ENCODE measurements at places on chromosomes 11 and 22.
A peak's percentile ranks its signal among the peaks of the same experiment; 100 is the strongest.

DNA sequence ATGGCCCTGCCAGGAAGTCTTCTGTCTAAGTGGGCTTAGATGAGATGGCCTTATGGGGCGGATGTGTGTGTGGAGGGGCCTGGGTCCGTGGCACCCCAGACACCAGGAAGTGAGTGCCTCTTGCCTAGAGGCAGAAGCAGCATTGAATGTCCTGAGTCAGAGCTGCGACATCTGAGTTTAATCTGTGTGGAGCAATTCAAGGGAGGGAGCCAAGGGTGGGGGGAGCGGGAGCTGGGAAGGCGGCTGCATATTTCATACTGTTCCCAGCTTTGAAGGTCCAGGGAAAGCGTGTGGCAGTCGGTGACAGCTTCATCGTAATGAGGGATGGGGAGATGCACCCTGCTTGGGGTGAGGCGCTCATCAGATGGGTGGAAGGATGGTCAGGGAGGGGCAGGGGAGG lies 73.5 kb upstream of the THY1 start:
- DNase-seq = no peak

DNA sequence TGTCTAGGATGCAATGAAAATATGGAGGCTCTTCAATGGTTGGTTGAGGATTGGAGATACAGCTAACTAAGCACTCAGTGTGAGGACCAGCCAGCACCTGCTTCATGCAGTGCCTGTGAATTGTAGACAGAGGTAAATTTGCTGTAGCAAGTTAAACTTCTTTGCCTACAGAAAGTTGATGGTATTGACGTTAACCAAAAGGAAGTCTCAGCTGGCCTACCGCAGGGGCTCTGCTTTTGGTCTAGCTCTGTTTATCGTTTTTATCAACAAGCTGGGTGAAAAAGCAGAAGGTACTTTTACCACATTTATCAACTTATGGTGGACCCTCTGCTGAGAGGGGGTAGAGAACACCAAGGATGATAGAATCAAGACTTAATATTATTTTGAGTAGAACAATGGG lies 51.6 kb downstream of the GRAMD1B start:
- no peak for DNase-seq

GRCh38 chr11:34049028-34049427 lies 2.5 kb upstream of the CAPRIN1 start:
- DNase-seq = no peak

DNA sequence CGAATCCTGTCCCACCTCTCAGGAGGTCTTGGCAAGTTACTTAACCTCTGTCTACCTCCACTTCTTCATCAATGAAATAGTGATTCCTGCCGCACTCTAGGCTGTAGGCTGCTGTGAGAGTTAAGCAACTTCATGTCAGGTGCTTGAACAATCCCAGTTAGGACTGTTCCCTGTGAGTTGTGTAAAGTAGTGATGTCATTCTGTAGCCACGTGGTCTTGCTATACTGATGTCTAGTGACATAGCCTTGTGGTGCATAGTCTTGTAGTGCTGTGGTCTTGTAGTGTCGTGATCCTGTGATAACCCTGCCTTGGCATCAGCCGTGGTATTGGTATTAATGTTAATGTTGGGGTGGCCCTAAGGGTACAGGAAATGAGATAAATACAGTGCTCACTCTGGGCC lies 30.3 kb upstream of the PRR5 start:
- no peak for DNase-seq

DNA sequence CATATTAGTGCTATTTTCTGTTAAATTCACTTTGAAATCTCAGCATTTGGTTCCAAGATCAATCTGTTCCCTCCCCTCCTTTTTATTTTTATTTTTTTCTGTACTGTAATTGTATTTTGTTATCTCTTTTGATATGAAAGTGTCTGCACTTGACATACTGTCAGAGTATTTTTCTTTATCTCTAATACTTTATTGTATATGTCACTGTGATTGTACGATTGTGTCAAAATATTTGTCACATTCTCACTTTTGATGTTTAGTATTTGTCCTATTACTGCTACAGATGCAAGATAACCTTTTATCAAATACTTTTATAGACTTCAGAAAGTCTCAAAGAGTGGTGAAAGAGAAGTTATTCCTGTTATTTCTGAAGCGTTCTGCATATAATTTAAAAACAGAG lies 323.5 kb downstream of the JRKL start:
- no peak for DNase-seq

- no peak for DNase-seq
Observed at GRCh38 chr22:49266561-49267519, 560.8 kb downstream of the BRD1 start.

DNA sequence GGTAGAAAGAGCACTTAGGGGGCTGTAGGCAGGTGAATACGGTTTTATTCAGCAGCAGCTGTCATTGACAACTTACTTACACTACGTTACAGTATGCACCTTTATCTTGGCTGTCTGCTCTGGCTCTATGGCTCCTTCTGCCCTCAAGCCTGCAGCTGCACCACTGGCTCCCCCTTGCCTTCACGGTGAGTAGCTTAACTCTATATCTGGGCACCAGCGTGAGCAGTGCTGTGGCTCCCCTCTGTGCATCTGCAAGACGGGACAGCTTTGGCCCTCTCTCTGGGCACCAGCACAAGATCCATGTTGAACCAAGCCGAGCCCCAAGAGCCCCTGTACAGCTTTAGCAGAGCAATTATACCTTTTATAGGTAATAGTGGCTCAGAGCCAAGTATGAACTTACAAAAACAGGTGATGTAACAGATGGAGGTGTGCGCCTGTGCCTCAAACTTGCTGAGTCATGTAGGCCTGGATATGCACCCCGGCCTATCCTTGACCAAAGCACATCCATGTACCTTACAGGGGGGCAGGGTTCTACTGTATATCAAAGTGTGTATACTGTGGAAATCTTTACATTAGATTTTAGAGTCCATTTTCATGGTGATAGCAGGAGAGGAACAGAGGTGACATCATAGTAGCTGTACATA lies 96.9 kb upstream of the CTSC start:
- DNase-seq = no peak

DNA sequence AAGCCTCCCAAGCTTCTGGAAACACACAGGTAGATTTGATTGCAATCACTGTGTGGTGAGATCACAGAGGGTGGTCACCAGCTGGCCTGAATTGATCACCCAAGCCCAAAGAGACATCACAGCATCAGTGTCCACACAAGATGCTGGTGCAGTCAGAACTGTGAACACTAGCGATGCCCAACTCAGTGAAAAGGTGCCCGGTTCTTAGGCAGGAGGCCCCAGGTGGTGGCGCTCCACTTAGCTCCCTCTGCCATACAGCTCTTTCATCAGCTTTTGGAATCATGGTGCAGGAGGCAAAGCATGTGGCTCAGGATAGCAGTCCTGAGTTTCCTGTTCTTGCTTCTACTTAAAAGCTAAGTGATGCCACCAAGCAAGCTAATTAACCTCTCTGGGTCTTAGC lies 11.1 kb downstream of the DGCR2 start:
- DNase-seq = no peak

DNA sequence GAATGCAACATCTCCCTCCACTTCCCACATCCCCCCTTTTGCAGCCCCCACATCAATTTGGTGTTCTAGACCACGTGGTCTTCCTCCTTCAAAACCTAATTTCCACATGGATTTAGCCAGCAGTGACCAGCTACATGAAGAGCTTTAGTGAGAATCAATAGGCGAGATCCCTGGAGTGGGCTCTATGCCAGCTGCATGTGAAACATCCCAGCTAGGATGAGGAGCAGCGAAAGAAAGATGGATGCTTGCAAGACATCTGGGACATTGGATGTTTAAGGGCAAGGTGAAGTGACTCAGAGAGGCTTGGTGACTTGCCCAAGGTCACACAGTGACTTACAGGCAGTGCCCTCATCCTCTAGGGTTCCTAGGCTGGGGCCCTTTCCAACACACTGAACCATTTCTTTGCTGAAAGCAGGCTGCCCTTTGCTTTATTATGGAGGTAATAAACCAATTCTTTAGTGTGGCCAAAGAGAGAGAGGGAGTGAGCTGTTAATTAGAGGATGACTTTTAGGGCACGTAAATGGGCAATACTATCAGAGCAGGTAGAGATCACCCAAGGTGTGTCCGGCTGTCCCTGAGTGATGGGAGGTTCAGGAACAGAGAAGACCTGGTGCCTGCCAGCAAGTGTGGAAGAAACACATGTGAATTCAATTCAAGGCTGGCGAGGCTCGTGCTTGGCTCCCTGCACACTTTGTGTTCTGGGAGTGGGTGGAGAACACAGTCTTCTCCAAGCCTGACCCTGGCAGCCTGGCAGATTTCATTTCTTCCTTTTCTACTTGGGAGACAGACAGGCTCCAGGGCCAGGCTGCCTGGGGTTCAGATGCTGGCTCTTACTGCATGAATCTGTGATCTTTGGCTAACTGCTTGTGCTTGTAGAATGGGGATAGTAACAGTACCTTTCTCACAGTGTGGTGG lies 24.0 kb downstream of the TSPAN18 start:
- no peak for DNase-seq

- no peak for DNase-seq
Observed at GRCh38 chr11:72598466-72598865, 75.8 kb downstream of the PDE2A start.

DNA sequence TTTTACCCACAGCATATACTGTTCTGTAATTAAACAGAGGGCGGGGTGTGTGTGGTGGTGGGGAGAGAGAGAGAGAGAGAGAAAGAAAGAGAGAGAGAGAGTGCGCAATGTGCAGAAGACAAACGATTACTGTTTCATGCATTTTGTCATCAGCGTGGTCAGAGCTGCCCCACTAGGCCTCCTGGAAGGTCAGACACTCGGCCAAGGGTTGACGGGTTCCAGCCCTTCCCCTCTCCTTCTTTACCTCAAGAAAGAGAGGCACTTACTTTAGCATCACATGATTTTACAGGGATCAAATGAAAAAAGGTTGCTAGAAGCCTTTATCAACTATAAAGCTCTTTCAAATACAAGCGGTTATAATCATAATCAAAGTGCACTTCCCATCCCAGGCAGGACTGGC lies 269.2 kb upstream of the SORL1-AS1 start:
- DNase-seq = no peak

GRCh38 chr11:86244063-86244521 lies 461 bp upstream of the EED start:
- DNase-seq = peak; percentile 82

- DNase-seq = no peak
Observed at GRCh38 chr11:36953976-36954375, 355.9 kb upstream of the RAG2 start.

DNA sequence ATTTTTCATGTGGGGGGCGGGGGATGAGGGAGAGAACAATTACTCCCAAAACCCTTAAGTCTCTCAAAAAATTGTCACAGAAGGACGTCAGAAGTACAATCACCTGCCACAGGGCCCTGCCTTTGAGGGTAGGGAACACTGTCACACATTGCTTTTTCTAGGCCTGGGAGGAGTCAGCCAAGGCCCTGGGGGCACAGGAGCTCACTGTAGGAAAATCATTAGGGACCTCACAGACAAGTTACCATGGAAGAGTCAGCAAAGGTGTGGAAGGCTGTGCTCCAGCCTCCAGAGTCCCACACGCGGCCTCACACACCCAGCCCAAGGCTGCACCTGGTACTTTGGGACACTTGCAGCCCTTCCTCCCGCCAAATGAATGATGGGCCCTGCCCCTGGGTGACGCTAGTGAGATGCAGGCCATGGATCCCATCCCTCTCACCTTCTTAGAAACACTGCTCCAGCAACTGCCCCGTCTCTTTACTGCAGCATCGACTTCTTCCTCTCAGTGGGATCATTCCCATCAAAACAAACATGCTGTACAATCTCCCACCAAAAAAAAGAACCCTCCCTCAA lies 3.3 kb downstream of the PLEKHA7 start:
- no peak for DNase-seq

- DNase-seq = peak; percentile 60
Observed at GRCh38 chr22:45317551-45318167, 7.9 kb downstream of the FAM118A start.

DNA sequence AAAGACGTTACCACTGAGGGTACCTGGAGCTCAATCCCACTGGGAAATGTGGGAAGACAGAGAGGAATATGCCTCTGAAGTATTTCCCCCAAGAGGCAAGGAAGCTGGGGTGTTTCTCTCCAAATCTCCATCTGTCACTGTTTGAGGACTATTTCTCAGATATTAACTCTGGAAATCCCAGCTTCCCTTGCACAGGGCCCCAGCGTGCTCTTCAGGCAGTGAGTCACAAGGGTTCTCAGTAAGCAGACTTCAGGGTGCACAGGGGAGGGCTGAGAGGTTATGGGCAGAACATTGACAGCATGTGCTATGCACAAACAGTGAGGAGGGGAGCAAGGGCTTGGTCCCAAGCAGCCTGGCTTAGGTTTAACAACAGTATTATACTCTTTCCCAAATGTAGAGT lies 60.9 kb upstream of the EED start:
- DNase-seq = no peak

GRCh38 chr11:58900479-58901420 lies 38.5 kb upstream of the GLYATL1 start:
- peak; percentile 66 for DNase-seq

GRCh38 chr22:26169315-26170111 lies at the start of gene SEZ6L:
SEZ6L (plus strand) TSS chr22:26169462; CDS start chr22:26169670, 208 bp downstream.
- DNase-seq = no peak

DNA sequence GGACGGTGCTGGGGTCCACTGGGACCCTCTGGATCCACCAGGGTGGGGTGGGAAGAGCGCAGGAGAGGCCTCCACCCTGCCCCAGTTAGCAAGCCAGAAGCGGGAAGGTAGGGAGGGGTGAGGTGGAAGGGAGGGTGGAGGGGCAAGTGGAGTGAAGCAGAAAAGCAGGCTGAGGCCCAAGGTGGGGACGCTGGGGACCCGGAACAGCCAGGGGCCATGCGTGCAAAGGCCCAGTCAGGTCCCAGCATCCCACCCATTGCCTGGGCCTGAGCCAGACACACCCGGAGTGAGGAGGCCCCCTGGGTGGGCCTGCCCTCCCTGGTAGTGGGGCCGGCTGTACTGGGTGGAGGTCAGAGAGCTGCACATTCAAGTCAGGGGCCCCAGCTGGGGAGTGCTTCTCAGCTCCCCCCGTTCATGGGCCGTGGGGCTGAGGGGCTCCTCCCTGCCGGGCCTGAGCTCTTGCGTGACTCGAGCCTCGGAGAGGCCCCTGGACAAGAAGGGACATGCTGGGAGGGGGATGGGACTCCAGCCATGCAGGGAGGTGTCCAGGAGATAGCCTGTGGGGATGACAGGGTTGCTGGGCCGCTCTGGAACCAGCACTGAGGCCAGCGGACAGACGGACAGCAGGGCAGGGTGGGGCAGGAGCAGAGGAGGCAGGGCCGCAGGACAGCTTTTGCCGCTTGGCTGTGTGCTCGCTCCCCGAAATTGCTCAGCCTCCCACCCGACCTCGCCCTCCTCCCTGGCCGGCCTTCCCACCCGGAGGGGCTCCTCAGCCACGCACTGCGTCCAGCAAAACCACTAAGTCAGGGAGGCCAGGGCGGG lies 7.7 kb downstream of the TNNT3 start:
- no peak for DNase-seq

- no peak for DNase-seq
Observed at GRCh38 chr11:122703541-122704272, 48.2 kb downstream of the UBASH3B start.

GRCh38 chr22:29016067-29016938 lies 45.3 kb downstream of the C22orf31 start:
- DNase-seq = no peak

DNA sequence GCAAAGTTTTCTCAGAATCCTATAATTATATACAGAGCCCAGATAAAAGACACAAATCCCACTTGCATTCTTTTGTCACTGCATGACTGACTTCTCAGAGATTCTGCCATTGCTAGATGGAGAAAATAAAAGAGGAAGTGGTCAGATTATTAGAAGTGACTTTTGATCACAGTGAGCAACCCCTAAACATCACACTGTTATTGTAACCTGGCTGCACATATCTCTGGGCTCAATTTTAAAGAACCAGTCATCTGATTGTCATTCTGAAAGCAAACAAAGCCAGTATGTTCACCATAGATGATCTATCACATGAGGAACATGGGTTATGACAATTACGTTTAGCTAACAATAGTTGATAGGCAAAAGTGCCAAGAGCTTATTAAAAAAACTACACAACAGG lies 47.8 kb downstream of the COPB1 start:
- DNase-seq = no peak
